Frontal cortex (tissue), 4 donors: ENCODE measurements at places on chromosomes 4 and X. TPM values are rescaled to one million over a fixed set of nuclear protein-coding genes. Genes with fewer than 3 reads are reported as not detected.

GRCh38 chr4:38894322-38894982 lies 26.8 kb downstream of the FAM114A1 start:
- DNase-seq = no peak

UCHL1 gene
- total RNA-seq = 1,154 TPM

PRDM8 gene
- 26.9 TPM for total RNA-seq

DNA sequence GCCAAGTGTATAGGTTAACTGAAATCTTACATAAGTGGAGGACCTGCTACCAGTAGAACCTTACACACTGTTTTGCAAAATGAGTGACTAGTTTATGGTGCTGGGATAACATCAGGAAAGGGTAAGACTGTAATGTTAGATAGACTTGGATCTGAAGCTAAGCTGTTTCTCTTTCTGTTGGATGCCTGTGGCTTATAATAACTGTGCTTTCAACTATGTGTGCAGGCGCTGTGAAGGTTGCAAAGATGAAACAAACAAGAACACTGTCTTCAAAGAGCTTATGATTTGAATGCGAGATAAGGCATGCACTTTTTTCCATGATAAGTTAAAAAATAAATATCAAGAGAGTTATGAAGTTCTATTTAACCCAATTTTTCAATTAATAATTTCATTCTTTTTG lies 34.5 kb upstream of the LCORL start:
- no peak for DNase-seq

GRCh38 chrX:141469469-141469868 lies 115.1 kb downstream of the SPANXA1 start:
- no peak for DNase-seq

DNA sequence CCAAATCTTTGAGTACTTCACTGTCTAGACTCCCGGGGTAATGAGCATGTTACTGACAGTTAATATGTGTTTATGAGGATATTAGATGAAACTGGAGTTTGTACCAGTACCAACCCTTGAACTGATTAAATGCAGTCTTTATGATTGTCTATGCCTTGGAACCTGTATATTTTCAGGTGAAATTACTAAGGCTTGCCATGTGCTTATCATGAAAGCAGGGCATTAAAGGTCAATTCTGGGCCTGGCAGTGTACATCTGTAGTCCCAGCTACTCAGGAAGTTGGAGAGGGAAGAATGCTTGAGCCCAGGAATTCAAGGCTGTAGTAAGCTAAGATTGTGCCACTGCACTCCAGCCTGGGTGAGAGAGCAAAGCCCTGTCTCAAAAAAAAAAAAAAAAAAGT lies 27.6 kb downstream of the PHEX start:
- DNase-seq = no peak

DNA sequence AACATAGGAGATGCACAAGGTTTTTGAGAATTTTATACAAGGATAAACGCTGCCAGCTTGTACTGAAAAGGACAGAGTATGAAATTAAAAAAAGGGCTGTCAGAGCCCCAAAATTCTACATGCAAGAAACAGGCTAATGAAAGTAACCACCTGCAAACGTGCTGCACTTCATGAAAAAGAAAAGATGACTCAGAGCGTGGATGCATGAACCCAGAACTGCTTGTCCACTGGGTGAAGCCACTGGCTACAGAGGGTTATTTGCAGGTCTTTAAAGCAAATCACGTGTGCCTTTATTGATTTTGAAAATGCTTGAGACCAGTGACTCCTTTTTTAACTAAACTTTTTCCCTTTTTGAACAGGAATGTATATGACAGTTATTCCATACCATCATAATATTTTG lies 25.3 kb upstream of the FRMD7 start:
- DNase-seq = no peak

NPY2R gene
- 12.6 TPM for total RNA-seq

GRCh38 chrX:65406532-65406931 lies 128.1 kb downstream of the LAS1L start:
- DNase-seq = no peak

HEPH gene
- 3.3 TPM for total RNA-seq

MRPS18C gene
- 35.9 TPM for total RNA-seq

GRCh38 chr4:183013730-183014002 lies 85.4 kb upstream of the WWC2 start:
- DNase-seq = no peak

EREG gene
- not detected for total RNA-seq

DNA sequence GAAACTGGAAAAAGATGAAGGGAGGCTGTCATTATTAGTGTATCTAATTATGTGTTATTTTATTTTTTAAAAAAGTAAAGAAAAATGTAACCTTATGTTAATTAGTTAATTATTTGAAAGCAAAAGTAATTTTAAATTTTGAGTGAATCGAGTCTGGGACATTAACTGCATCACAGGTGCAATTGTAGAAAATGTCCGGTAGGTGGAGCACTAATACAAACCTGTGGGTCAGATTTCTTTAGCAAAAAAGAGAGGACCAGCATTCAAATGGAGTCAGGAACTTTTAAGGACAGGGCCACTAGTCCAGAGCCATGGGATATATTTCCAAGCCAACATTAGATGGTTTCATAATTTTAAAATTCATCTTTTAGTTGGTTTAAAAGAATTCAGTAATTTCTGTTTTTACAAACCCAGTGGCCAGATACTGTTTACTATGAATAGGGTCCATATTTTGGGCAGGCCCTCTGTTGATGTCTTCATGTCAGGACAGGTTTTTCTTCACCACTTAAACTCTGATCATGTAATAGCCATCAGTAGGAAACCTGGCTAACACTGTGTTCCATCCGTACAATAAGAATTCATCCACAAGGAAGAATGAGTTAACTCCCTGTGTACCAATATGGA lies 27.2 kb downstream of the BST1 start:
- DNase-seq = peak; percentile 25

CACNA1F gene
- under 0.01 TPM for total RNA-seq

DNA sequence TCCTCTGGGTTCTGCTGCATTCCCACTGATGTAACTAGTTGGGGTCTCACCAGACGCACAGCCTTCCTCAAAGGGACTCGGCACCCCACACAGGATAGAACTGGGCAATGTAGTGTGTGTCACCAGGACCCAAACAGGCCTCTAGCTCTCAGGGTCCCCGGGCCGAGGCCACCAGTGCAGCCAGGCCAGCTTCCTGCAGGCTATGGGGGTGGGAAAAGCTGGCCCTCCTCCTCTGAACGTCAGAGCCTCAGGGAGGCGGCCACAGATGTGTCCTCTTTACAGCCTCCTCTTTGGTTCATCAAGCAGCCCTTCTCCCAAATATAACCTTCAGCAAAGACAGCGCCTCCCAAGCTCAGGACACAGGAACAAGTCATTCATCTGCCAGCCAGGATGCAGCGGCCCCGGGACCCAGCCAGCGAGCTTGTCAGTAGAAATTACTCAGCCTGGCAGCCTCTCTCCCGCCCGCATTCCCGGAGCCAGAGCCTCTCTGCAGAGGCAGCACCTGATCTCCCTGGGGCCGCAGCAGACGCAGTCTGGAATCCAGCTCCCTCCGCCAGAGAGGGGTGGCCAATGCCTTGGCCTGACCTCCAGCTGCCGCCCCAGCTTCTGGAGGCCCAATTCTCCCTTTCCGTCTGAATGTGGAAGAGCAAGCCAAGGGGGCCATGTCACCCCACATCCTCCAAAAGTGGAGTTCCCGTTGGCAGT lies 288.5 kb downstream of the FBXW7 start:
- no peak for DNase-seq

DGKK gene
- total RNA-seq = 0.41 TPM

DNA sequence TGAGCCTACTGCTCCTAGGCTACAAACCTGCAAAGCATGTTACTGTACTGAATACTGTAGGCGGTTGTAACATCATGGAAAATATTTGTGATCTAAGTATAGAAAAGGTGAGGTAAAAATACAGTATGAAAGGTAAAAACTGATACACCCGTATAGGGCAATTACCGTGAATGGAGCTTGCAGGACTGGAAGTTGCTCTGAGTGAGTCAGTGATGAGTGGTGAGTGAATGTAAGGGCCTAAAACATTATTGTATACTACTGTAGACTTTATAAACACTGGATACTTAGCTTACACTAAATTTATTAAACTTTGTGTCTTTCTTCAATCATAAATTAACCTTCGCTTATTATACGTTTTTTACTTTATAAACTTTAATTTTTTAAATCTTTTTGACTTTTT lies 3.7 kb downstream of the KIF4A start:
- no peak for DNase-seq

GRCh38 chr4:41346306-41347061 lies 89.8 kb downstream of the UCHL1 start:
- DNase-seq = no peak

DNA sequence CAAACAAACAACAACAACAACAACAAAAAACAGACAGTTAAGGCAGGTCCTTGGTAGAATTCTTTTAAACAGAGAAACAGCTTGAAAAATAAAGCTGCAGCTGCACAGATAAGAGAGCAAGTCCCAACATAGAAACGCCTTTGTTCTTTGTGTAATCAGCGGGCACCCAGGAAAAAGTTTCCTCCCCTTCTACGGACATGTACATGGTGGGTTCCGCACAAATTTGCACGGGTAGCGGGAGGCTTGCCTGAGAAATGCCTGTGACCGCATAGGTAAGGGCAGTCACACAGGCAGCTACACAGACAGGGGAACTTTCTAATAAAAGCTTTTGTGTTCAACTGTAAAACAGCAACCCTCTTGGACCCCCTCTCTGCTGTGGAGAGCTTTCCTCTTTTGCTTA lies 25.7 kb upstream of the CT47A1 start:
- no peak for DNase-seq

- DNase-seq = no peak
Observed at GRCh38 chrX:67587946-67588624, 44.3 kb downstream of the AR start.

GRCh38 chr4:172546782-172547181 lies 621.8 kb upstream of the GALNT7 start:
- no peak for DNase-seq

PCDH7 gene
- 44.0 TPM for total RNA-seq

DNA sequence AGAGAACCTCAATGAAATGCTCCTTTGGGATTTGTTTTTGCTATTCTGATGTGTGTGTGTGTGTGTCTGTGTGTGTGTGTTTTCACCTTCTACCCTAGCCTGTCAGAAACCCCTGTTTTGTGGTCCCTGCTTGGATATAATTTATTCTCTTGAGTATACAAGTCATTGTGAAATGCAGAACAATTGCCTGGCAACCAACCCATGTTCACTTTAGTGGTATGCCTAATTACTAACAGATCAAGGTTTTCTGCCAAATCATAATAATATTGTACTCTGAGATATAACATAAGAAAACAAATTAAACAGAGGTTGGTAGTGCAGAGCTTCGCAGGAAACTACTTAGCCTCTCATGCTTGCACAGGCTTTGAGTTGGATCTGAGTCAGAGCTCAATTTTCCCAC lies 7.0 kb upstream of the TET2 start:
- no peak for DNase-seq

DNA sequence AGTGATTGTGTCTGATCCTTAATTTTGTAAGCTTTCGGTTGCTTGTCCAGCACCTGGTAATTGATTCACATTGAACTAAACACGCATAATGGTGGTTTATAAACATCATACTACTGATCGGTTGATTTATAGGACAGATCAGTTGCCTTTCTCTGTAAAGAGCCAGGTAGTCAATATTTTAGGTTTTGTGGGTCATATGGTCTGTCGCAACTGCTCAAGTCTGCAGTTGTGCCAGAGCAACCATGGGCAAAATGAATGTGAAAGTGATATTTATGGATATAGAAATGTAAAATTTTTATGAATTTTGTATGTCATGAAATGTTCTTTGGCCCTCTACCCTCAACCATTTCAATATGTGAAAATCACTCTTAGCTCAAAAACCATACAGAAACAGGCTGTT lies 8.9 kb downstream of the JADE1 start:
- DNase-seq = no peak
